AG04449 (cell line): ENCODE measurements at places on chromosomes 12 and 14.

GRCh38 chr14:24036169-24036962 is 15.4 kb upstream of the CARMIL3 start:
- no peak for DNase-seq

DNA sequence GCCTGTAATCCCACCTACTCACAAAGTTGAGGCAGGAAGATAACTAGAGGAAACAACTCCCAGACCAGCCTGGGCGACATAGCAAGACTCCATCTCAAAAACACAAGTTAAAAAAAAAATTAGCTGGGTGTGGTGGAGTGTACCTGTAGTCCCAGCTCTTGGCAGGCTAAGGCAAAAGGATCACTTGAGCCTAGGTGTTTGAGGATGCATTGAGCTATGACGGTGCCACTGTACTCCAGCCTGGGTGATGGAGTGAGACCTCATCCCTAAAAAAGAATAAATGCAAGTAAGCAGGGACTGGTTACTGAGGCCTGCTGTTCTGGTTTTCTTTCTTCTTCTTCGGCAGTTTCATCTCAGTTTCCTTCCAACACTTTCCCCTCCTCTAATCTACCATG is 7.4 kb downstream of the PTPN21 start:
- DNase-seq: no peak

DNA sequence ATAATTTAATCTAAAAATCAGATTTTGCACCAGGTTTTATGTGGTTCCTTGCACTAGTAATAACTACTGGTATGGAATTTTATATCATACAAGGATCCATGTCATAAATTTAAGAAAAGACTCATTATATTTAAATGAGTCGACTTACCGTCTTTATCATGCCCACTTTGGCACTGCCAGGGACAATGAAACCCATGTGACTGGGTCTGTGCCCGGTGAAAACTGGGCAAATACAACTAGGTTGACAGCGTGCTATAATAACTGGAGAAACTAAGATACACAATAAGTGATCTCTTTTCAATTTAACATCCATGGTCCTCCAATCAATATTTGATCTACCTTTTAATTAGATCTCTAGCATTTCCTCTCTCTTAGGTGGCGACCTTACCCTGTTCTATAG is 64.5 kb downstream of the ACADS start:
- DNase-seq: no peak

- no peak for DNase-seq
Observed at GRCh38 chr12:96879301-96879700, 27.8 kb upstream of the NEDD1 start.

GRCh38 chr14:76761960-76762410 is 717 bp downstream of the VASH1 start:
- DNase-seq: no peak
